ENCODE measurements at places on chromosomes 11 and 22. TPM values are rescaled to one million over a fixed set of nuclear protein-coding genes. Genes with fewer than 3 reads are reported as not detected.

The OR4S2 gene
- not detected for total RNA-seq

The SLC15A3 gene
- 0.43 TPM for total RNA-seq

The MN1 gene
- 0.32 TPM for total RNA-seq

The OR2AG2 gene
- not detected for total RNA-seq

The RPL3 gene
- total RNA-seq: 1,668 TPM

The LDHA gene
- 507 TPM for total RNA-seq

GRCh38 chr11:16946477-16947282, 67.5 kb downstream of the PLEKHA7 start:
- DNase-seq: no peak
- no peak overlapping the region for H3K4me3 ChIP-seq
- H3K36me3 ChIP-seq: no peaks in the 10 kb centered on the region
- no peaks in the 10 kb centered on the region for H3K27me3 ChIP-seq

- H3K27ac ChIP-seq: no peak overlapping the region
- DNase-seq: no peak
- H3K27me3 ChIP-seq: no peaks in the 10 kb centered on the region
- H3K4me3 ChIP-seq: no peak overlapping the region
Observed at GRCh38 chr11:118602331-118602730, 5.1 kb upstream of the PHLDB1 start.

GRCh38 chr11:44007481-44008087, 40.2 kb upstream of the ACCSL start:
- DNase-seq: no peak
- no peaks in the 10 kb centered on the region for H3K36me3 ChIP-seq
- no peaks in the 10 kb centered on the region for H3K4me1 ChIP-seq

DNA sequence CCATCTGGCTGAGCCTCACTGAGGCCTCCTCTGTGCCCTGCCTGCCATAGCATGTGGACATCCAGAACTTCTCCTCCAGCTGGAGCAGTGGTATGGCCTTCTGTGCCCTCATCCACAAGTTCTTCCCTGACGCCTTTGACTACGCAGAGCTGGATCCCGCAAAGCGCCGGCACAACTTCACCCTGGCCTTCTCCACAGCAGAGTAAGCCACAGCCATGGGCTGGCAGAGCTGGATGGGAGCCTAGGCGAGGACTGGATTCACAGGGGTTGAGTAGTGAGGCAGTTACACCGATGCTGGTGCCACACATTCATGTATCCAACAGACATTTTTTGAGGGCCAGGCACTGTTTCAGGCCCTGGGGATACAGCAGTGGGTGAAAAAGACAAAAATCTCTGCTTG, 9.1 kb downstream of the SMTNL1 start:
- no peaks in the 10 kb centered on the region for H3K36me3 ChIP-seq
- no peaks in the 10 kb centered on the region for H3K27me3 ChIP-seq
- no peak overlapping the region for H3K4me3 ChIP-seq
- peaks cover 33% of the 10 kb centered on the region for H3K4me1 ChIP-seq
- no peak for DNase-seq

DNA sequence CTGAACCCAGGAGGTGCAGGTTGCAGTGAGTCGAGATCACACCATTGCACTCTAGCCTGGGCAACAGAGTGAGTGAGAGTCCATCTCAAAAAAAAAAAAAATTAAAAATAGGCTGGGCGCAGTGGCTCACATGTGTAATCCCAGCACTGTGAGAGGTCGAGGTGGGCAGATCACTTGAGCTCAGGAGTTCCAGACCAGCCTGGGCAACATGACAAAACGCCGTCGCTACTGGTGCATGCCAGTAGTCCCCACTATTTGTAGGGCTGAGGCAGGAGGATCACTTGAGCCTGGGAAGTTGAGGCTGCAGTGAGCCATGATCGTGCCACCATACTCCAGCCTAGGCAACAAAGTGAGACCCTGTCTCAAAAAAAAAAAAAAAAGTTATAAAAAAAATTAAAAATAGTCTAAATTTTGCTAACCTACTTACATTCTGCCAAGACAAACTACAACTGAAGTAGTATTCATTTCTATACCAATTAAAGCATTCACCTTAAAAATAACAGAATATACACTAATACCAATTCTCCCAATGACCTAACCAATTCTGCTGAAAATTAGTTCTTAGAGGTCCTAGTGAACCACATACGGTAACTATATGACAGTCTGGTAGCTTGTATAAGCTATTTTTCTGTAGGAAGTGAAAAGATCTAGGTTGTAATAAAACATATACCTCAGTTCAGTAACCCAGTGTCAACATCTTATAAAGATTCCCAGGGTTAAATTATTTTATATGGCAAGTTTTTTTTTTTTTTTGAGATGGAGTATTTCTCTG, 7.1 kb downstream of the DDX6 start:
- H3K27me3 ChIP-seq: no peaks in the 10 kb centered on the region
- H3K36me3 ChIP-seq: peaks cover 3% of the 10 kb centered on the region
- H3K4me1 ChIP-seq: peaks cover 10% of the 10 kb centered on the region
- no peak overlapping the region for H3K4me3 ChIP-seq
- DNase-seq: no peak
- no peak overlapping the region for H3K27ac ChIP-seq

DNA sequence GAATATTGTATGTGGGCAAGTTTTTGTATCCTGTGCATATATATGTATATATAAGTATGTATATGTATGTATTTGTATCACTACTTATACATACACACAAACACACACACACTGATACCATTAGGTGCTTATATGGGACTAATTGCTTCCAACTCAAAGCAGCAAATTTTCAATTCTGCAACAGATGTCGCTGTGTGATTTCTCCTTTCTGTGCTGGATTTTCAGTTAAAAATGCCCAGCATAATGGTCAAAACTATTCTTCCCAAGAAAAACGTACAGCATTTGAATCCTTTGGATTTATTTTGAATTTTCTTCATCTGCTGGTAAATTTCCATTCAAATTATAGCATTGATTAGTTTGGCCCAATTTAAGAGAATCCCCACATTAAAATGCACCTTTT, 4.3 kb downstream of the CADM1 start:
- DNase-seq: no peak
- no peaks in the 10 kb centered on the region for H3K36me3 ChIP-seq
- peaks cover 71% of the 10 kb centered on the region for H3K4me1 ChIP-seq
- H3K27me3 ChIP-seq: no peaks in the 10 kb centered on the region
- no peak overlapping the region for H3K4me3 ChIP-seq
